ENCODE measurements at places on chromosomes 13 and 19.
A peak's percentile ranks its signal among the peaks of the same experiment; 100 is the strongest.

- no peak for DNase-seq
Measured at GRCh38 chr13:112721198-112722104, 31.6 kb downstream of the ATP11A start.

DNA sequence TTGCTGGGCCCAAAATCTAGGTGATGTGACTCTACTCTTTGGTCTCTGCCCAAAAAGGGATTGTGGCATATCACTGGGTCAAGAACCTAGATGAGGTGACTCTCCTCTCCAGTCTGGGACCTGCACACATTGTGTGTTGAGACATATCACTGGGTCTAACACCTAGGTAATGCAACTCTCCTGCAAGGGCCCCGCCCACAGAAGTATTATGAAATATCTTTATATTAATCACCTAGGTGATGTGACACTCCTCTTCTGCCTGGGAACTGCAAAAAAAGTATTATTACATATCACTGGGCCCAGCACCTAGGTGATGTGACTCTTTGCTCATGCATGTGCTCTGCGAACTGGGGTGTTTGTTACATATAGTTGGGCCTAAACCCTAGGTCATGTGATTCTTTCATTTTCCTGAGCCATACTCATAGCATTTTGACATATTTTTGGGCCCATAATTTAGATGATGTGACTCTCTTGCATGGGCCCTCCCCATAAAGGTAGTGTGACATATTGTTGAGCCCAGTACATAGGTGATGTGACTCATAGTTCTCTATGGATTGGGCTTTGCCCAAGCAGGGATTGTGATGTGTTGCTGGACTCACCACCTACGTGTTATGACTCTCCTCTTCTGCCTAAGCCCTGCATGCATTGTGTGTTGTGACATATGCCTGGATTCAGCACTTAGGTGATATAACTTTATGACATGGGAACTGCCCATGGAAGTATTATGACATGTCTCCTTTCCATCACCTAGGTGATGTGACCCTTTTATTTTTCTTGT, 11.2 kb upstream of the ZNF681 start:
- DNase-seq, result no peak

GRCh38 chr19:55226273-55226672, 2.3 kb downstream of the TMEM86B start:
- DNase-seq, result no peak

DNA sequence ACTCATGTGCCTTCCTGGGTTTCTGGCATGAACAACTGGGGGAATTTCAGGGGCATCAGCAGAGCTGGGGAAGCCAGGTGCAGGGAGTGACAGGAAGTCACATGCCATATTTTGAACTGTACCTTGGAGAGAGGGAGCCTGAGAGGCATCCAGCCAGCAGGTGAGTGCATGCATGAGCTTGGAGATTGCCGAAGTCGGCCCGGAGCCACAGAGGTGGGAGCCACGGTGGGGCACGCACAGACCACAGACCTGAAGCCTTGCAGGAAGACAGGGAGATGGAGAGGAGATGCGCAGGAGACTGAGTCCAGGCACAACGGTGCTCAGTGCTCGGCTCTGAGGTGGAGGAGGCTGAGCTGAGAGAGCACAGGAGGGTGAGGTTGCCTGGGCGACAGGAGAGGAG, 55.1 kb downstream of the CDADC1 start:
- no peak for DNase-seq

DNA sequence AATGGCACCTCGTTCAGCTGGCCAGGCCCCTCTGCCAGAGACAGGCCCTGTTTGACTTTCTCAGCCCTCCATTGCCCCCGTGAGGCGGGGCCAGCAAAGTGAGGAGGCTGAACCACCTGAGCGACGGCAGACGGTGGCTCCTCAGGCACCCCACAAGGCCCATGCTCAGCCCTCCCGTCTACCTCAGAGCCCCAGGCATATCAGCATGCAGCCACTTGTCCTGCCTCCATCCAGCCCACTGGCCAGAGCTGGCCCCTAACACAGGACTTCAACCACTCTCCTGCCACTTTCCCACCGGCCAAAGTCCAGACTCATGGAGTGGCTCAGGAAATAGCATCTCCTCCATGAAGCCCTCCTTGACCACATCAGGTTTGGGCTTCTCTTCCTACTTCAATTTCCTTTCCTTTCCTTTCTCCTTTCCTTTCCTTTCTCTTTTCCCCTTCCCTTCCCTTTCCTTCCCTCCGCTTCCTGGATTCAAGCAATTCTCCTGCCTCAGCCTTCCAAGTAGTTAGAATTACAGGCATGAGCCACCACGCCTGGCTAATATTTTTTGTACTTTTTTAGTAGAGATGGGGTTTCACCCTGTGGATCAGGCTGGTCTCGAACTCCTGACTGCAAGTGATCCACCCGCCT, 9.3 kb downstream of the SLC7A10 start:
- no peak for DNase-seq

DNA sequence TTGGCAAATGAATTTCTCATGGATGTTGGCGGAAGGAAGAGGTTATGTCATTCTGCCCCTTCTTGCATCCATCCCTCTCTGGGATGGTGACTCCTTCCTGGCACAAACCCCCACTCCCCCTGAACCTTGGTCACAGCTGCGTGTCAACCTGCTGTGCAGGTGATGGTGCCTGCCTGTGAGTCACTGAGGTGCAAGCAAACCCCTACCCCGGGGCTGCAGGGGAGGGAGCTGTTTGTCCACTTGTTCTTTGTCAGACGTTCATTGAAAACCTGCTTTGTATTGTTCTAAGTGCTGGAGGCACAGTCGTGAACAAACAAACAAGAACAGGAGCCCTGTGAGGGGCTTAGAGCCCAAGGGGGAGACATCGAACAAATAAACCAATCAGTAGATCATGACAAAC, 2.0 kb upstream of the GAPDHS start:
- DNase-seq, result no peak

DNA sequence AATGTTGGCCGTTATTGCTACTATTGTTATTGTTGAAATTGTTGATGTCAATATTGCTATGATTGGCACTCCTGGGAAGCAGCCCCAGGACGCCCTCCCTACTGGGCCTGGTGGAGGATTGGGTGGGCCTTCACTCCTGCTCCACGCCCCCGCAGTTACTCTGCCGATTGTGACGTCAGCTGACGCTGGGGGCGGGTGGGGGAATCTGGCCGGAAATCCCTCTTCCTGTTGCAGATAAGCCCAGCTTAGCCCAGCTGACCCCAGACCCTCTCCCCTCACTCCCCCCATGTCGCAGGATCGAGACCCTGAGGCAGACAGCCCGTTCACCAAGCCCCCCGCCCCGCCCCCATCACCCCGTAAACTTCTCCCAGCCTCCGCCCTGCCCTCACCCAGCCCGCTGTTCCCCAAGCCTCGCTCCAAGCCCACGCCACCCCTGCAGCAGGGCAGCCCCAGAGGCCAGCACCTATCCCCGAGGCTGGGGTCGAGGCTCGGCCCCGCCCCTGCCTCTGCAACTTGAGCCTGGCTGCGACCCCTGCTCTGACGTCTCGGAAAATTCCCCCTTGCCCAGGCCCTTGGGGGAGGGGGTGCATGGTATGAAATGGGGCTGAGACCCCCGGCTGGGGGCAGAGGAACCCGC, at the start of gene ETV2:
TSS of gene ETV2 (plus strand) at position 231 of the 637 bp plus-strand sequence. CDS start 716 bp downstream, outside the sequence.
- no peak for DNase-seq

GRCh38 chr13:51828730-51829567, 16.0 kb downstream of the TMEM272 start:
- no peak for DNase-seq

- no peak for DNase-seq
Measured at GRCh38 chr19:28956961-28957360, 256.0 kb downstream of the UQCRFS1 start.

DNA sequence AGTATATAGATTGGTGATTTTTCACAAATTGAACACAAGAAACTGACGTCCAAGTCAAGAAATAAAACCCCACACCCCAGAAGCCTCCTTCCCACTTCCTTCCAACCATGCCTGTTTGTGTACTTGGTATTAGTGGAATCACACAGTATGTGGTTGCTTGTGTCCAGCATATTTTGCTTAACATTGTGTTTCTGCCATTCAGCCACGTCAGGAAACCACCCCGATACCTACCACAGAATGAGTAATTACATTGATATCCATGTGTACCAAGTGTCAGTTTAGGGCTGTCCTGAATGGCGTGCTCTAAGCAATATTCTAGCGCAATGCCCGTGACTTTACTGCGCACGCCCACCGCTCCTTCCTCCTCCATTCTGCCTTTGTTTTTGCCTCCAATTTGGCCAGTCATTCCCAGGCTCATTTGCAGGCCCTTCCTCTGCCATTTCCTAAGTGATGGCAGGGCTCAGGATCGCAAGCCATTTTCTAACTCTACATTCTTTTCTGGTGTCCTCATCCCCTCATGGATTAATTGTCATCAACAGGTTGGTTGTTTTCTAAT, 25.9 kb upstream of the MPHOSPH8 start:
- no peak for DNase-seq

- no peak for DNase-seq
Measured at GRCh38 chr13:33634546-33634982, 183.4 kb upstream of the RFC3 start.

GRCh38 chr19:15123900-15124299, 16.7 kb downstream of the SYDE1 start:
- DNase-seq, result no peak

DNA sequence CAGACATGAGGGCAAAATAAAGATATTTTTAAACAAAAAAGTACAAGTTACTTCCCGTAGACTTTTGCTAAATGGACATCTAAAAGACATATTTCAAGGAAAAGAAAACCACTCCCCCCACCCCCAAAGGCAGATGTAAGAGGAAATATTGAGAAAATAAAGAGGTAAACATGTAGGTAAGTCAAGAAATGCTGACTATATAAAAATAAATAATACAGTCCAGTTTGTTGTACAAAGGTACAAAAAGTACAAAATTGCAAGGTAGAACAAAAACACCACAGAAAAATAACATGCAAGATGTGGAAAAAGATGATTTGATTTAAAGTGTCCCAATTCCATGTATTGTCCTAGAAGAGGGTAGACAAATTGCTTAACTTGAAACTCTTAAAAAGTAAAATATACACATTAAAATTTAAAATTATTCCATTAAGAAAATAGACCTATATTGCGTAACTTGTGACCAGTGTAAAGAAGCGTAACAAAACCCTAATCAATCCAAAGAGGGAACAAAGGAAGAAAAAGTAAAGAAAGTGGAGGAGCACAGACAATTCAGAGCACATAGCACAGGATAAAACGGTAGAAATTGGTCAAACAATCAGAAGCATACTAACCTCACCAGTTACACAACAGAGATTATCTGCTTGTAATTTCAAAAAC, 58.4 kb upstream of the FAM216B start:
- DNase-seq, result no peak

DNA sequence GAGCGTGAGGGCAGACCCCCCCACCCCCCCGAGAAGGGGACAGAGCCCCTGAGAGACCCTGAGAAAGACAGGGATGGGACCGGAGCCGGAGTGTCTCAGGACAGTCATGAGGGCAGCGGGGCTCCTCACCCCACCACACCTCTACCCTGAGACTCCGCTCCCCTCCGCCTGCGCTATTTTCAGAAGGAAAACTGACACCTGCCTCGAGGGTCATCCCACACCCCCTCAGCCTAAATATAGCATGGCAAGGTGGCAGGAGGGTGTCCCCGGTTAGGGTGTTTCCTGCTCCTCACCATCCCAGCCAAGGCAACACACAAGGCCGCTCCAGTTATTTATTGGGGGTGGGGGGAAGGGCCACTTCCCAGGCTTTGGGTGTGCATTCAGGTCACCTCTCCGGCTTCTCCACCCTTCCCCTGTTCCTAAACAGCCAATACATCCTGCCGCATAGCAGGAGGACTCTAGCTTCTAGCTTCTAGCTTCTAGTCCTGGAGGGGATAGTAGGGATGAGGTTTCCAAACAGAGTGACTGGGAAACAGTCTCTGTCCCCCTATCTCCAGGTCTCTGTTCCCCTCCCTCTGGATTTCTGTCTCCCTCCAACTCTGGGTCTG, 1.4 kb upstream of the NTF4 start:
- no peak for DNase-seq

DNA sequence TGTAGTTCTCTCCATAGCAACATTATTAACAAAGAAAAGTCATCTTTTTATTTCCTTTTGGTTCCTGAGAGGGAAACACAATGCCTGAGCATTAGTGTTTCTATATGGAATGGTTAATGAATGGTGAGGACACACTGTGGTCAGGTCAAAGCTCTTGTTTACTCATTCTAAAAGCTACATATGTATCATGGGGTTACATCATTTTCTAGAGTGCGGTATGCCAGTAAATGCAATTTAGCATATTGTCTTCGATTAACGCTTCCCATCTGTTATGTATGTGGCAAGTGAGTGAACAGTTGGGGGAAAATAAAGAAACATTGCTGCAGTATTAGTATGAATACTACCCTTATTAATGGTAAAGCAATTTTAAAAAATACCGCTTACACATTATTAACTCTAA, 1152.2 kb upstream of the SPRY2 start:
- DNase-seq, result peak; percentile 50

DNA sequence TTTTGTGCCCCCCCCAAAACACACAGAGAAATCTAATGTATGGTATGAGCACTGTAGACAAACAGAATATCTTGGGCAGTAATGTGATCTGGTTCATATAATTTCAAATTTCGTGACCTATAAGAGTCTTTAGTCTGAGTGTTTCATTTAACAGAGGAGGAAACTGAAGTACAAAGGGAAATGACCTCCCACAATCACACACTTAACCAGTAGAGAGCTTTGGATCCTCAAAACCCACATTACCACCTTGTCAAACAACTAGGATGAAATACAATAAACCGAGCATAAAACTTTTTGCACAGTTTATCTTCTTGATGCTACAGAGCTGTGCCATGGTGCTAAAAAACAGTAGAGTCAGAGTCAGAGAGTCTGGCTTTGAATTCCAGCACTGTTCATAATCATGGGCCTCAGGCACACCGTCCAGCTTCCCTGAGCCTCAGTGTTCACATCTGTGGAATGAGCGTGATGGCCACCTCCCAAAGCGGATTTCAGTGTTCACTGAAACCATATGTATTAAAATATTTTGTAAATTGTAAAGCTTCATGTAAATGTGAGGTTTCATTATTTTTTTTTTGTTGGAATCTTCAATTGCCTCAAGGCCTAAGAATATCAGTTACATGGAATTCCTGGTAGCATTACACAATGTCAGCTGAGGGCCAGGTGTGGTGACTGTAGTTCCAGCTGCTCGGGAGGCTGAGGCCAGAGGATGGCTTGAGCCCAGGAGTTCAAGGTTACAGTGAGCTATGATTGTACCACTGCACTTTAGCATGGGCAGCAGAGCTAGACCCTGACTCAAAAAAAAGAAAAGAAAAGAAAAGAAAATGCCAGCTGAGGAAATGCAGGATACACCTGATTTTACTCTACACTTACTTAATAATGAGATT, 126.4 kb upstream of the FRY start:
- DNase-seq, result no peak

DNA sequence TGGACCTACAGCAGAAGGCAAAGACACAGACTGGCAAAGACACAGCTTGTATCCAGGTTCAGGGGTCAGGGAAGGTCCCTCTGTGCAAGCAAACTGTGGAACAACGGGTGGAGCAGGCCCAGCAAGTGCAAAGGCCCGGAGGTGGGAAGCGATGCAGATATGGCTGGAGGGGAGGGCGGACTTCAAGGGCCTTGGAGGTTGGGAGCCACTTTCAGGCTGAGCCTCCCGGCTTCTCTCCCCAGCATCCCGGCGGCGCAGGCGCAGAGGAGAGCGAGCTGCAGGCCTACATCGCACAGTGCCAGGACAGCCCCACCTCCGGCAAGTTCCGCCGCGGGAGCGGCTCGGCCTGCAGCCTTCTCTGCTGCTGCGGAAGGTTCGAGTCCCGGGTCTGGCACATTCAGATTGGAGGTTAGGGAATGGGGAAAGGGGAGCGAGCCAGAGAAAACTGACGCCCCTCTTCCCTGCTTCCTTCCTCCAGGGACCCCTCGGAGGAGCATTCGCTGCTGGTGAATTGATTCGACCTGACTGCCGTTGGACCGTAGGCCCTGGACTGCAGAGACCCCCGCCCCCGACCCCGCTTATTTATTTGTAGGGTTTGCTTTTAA, 2.1 kb upstream of the PNPLA6 start:
- no peak for DNase-seq

- no peak for DNase-seq
Measured at GRCh38 chr19:42301646-42302203, at the start of gene PRR19. Gene PRR19 (plus strand): TSS chr19:42302132. CDS start chr19:42309585, 7,453 bp downstream.

All from NCI-H748 treated with DMSO at 0.1 percent for 48 hours (cell line).